ENCODE measurements at places on chromosomes 11 and 22.

- no peak for DNase-seq
Observed at GRCh38 chr11:76659672-76660532, 10.6 kb downstream of the LRRC32 start.

DNA sequence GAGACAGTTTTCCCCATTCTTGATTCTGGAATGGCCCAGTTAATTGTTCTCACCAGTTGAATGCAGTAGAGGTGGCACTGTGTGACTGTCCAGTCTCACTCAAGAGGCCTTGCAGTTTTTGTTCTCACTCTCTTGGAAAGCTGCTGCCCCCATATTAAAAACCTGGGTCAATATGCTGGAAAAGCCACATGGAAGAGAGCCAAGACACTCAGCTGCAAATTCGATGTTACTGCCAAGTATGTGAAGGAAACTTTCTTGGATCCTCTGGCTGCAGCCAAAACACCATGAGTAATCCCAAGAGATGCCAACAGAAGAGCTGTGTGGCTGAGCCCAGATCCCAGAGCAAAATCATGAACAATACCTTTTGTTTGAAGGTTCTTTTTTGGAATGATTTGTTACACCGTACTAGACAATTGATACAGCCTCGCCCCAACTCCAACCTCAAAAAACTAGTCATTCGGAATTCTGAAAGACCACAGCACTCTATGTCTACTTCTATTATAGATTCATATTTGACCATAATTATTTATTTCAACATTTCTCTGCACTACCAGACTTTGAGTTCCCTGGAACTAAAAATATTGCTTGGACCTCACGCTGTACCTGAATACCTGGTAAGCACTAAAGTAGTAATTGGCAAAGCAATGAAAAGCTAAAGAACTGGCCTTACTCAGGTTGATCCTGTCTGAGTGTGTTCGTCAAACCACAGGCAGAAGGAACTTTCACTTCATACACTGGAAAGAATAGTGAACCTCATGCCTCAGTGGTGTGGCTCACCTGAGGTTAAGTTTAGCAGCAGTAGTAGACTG lies 378.8 kb downstream of the ETS1 start:
- DNase-seq = peak; percentile 70

DNA sequence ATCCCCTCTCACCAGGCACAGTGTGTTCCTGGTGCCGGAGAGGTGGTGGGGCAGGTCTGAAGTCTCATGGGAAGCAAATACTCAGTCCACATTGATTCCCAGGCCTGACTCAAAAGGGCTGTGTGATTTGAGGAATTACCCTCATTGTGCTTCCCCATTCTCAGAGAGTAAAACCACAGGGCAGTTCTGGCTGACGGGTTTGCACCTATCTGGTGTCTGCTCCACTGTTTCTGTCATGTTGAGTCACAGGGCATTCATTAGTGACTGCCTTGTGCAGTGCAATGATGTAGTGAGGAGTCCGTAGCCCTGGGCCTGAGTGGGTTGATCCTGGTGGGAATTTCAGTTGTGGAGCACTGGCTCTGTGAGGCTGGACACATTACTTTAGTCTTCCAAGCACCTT lies 85.2 kb upstream of the ARHGAP20 start:
- no peak for DNase-seq

DNA sequence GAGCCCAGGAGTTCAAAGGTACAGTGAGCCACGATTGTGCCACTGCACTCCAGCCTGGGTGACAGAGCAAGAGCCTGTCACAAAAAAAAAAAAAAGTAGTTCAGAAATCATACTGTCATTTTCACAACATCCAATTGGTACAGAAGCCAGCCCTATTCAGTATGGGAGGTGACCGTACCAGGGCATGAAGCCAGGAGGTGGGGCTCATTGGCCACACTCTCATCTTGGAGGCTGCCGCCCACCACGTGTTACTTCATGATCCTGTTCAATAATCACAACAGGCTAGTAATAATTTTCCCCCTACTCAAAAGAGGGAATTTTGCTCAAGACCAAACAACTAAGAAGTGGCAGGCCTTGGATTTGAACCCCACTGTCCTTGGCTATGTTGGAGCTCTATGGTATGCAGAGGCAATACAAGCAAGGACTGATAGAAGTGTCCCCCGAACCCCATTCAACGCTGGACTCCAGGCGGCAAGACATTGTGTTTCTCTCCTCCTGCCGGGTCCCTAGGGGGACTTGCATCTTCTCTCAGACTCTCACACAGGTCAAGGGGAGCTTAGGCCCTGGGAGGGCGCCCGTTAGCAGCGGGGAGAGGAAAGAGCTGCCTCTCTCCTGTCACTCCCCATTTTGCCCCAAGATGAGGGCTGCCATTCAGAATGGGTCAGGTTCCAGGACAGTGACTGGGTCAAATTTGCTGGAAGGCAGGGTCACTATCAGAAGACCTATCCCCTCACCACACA lies 40.2 kb upstream of the EMID1 start:
- DNase-seq = no peak

DNA sequence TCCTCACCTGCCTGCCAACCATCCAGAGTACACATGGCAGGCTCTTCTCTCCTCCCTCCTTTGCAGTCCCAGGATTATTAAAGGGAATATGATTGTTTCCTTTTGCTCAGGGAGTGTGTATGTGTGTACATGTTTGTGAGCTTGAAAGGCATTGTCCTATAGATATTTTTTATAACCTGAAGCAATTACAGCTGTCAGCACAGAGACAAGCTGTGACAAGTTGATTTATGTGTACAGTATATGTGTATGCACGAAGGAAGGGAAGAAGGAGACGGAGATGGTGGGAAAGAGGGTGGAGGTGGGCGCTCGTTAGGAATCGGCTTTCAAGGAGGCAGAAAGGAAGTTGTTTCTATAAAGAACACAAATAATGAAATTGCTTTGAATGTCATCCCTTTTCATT lies 537.0 kb downstream of the NTM start:
- no peak for DNase-seq

DNA sequence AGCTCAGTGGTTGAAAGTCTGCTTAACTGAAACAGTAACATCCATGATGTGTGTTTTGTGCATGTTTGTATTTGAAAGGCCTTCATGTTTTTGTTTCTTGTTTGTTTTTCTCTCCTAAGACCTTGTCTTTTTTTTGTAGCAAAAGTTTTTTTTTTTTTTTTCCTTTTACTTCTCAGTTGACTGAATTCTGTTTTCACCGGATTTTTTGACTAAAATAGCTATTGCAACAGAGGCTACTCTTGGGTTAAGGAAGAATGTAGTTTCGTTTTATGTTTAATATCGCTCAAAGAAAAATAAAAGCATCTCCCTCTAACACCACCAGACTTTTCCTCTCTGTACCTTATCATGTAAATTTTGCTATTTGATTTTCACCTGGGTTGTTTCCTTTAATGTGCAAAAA lies 15.1 kb downstream of the APOL6 start:
- DNase-seq = no peak

DNA sequence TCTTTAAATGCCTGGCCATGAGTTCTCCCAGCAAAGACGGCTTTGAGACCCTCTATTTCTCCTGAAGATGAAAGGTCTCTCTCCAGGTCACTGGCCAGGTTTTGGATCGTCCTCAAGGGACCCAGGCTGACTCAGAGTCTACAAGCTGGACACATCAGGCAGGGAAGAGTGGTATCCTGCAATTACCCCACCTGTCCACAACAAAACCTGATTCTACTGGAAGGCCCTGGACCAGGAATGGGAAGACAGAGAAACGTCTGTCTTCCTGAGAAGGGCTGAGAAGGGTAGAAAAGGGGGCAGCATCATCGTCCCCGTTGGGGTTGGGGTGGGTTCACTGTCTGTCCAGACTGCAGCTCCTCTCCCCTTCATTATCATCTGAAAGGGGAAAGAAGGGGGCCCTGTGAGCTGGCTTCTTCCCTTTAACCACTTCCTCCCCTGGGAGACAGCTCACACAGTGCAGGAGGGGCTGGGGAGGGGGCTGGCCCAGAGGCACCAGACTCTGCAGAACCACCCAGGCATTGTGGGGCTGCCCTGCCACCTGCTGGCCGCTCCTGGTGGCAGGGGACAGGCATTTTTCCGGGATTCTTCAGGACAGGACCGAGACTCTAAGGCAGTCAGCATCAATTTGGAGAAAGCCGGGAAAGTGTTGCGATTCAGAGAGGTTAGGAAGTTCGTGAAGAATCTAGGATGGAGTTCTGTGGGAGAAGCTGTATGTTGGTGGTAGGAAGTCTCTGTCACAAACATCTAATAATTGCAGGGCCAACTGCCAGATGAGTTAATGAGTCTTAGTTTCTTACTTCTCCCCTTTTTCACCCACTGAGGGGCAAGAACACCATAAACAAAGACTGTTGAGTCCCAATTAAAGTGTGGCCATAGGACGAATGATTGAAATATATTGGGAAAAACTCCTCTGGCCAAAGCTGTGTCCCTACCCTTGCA lies 57.6 kb downstream of the SYN3 start:
- DNase-seq = peak; percentile 10

DNA sequence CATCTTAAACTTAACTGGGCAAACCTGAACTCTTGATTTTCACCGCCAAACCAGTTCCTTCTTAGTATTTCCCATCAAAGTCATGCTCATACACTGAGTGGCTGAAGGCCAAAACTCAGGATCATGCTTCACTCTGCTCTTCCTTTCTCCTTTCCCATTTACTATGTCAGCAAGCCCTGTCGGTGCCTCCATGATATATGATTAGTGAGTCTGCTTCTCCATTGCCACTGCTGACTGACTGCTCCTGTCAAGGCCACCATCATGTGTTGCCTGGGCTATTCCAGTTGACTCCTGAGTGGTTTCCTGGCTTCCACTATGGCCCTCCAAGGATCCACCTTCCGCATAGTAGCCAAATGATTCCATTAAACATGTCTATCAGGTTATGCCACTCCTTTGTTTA lies 42.8 kb upstream of the AMPD3 start:
- no peak for DNase-seq

DNA sequence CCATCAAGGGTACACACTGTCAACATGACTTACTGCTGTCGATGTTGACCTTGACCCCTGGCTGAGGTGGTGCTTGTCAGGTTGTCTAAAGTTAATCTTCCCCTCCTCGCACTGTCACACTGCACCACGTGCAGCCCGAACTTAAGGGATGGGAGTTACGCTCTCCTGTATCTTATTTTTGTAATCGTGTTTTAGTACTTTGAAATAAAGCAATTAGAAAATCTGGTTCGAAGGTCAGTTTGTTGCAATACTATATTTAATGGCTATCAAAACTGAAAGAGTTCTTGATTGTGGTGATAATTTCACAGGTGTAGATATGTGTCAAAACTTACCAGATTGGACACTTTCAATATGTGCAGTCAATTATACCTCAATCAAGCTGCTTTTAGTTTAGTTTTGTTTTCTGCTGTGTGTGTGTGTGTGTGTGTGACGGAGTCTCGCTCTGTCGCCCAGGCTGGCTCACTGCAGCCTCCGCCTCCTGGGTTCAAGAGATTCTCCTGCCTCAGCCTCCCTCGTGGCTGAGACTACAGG lies 10.7 kb upstream of the ST14 start:
- DNase-seq = no peak

DNA sequence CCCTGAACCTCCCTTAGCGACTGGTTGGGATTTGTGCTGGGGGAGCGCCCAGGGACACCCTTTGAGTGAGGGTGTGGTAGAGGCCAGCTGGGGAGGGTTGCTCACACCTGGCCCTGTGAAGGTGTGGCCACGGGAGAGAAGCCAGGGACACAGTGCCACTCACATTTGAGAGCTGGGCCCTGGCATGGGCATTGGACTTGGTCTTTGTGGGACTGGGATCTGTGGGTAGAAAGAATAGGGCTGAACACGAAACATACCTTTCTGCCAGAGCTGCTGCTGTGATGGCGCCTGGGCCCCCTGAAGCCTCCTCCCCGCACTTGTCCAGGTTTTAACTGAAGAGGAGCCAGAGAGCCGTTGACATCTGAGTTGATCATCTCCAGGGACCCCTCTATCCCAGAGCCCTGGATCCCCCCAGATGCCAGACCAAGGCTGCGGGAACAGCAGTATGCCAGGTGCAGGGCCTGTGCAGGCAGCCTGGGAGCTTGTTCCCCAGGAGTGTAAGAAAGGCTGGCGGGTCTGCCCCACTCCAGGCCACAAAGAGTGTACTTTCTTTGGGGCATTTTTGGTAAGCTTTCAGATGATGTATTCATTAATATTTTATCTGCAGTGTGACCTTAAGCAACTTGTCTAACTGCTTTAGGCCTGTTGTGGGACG lies 284.1 kb downstream of the TBC1D22A start:
- DNase-seq = no peak

GRCh38 chr11:89175796-89176195 lies 1.9 kb upstream of the TYR start:
- DNase-seq = no peak

DNA sequence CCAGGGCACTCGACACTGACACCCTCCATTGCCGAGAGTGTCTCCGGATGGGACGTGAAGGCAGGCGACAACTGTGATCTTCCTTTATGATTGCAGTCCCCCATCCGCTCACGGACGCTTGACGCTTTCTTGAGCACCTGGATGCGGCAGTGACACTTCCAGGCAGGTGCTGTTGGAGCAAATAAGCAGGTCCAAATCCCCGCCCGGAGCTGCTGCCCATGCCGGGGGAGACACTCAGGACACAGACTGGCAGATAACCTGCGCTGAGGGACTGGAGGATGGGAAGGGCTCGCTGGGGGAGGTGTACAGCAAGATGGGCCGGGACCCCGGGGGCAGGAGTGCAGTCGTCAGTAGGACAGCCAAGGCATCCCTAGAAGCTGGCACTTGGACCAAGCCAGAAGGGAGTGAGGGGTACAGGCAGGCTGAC lies 1403.5 kb downstream of the BRD1 start:
- DNase-seq = no peak

DNA sequence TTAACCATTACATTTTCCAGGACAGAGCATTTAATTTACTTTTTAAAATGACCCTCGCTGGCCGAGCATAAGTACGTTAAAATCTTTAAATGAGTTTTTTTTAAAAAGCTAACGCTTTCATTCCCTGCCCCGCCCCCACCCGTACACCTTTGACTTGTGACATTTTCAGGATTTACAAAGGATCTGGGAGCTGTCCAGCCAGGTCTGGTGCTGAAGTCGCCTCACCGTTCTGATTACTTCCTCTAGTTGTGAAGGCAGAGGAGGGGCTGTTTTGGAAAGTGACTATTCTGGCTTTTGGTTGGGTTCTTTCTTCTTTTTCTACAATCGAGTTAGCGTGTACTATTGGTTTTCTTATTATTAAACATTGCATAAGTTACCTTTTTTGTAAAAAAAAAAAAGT lies 2.9 kb downstream of the C11orf87 start:
- DNase-seq = no peak

GRCh38 chr11:126697936-126698335 lies 302.6 kb downstream of the KIRREL3 start:
- no peak for DNase-seq

GRCh38 chr22:49670456-49671330 lies 157.0 kb downstream of the BRD1 start:
- DNase-seq = no peak

- no peak for DNase-seq
Observed at GRCh38 chr11:94107363-94107762, 21.3 kb upstream of the PANX1 start.

GRCh38 chr11:104549019-104549418 lies 349.2 kb downstream of the CASP12 start:
- DNase-seq = no peak

Data from AG09319 (cell line).